PC-3 (cell line): ENCODE measurements at places on chromosomes 12 and 14. TPM values are rescaled to one million over a fixed set of nuclear protein-coding genes. Genes with fewer than 3 reads are reported as not detected.

Gene LBHD2
- not detected in 2 replicates for total RNA-seq

Gene STYK1
- 4.3 and 8.6 TPM in 2 replicates for total RNA-seq

Gene RNASE1
- 0.23 and 0.51 TPM in 2 replicates for total RNA-seq

Gene ZFYVE26
- 20.0 and 21.1 TPM in 2 replicates for total RNA-seq

Gene GLI1
- 3.0 TPM in 1 of 2 replicates, not detected in the other for total RNA-seq

Gene MYL6B
- total RNA-seq: 153 and 178 TPM in 2 replicates

Gene TMEM116
- total RNA-seq: 4.4 and 5.6 TPM in 2 replicates

Gene DPF3
- total RNA-seq: 16.6 and 30.5 TPM in 2 replicates

Gene BMP4
- total RNA-seq: 8.7 and 16.5 TPM in 2 replicates

Gene USP15
- total RNA-seq: 39.3 and 46.1 TPM in 2 replicates

Gene LALBA
- not detected in 2 replicates for total RNA-seq

Gene IL23A
- 17.5 and 18.2 TPM in 2 replicates for total RNA-seq

- DNase-seq: peak; percentile 30
Observed at GRCh38 chr12:32290411-32290810, 108.9 kb upstream of the FGD4 start.

DNA sequence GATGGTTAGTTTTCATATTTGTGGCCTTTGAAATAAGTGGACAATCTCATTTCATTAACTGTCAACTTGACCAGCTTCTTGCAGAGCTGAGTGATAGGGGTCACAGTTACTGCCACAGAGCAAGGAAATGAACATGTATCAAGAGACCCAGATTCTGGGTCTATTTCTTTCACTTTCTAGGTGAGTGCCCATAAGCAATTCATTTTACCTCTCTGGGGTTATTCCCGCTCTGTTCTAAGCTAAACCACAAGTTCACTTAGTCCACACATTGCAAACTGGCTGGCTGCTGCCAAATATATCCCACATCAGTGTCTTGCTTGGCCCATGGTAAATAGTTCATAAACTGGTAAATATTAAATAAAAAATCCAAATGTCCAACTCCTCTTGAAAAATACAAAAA is 29.9 kb downstream of the GPHB5 start:
- no peak for DNase-seq

- no peak for DNase-seq
Observed at GRCh38 chr12:54561164-54561563, 11.8 kb downstream of the PDE1B start.

DNA sequence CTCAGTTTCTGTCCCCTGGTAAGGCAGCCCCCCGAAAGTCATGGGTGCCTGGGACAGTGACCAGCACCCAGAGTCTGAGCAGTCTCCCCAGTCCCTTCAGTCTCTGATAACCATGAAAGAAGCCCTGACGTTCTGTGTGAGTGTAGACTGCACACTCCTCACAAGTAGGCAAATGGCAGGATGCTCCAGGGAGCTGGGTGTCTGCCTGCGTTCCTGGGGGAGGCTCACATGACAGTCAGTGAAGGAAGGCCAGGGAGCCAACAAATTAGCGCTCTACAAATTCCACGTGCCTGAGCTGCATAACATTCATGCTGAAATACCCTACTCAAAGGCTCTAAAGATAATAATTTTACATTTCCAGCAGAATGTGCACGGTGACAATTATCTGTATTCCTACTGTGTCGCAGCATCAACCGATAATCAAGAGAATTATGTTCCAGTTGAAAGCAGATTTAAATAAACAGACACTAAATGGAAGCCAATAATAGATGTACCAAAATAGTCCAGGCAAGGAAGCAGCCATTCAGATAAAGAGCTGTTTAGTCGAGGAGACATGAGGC is 56.3 kb downstream of the ASCL1 start:
- DNase-seq: no peak

GRCh38 chr12:65565601-65566560 is 258.4 kb upstream of the HMGA2 start:
- DNase-seq: peak; percentile 73

DNA sequence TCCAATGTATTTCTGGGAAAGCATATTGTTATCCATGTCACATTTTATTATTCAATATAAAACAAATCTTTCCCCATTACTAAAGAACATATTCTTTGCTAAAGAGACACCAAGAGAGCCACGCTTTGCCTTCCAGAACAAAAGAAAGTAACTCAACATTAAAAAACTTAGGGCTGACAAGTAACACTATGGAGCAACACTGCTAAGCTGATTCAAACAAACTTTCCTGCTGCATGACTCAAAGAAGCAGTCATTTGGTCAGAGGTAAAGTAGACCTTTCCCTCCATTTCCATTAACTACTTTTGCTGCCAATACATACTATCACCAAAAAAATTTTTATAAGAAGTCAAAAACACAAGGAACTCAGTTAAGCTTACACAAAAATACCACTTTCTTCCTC is 83.0 kb downstream of the DENND5B start:
- DNase-seq: peak; percentile 57

DNA sequence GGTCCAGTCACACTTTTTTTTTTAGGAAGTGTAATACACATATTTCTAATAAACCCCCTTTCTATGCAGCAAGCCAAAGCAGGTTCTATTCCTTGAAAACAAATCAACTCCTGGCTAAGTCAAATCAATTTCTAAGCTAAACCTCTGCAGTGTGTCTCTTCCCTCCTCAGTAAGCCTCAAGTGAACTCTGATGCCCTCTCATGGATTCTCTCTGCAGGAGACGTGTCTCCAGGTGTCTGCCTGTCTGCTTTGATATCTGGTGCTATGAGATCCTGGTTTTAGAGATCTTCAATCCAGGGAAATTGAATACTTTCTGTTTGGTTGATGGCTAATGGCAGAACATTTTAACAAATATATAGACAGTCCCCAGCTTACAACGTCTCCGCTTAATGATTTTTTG is 791.7 kb downstream of the AACS start:
- DNase-seq: no peak

GRCh38 chr14:55356913-55357312 is 54.7 kb downstream of the ATG14 start:
- peak; percentile 98 for DNase-seq

GRCh38 chr14:75689012-75689411 is 28.0 kb downstream of the TTLL5 start:
- DNase-seq: no peak

DNA sequence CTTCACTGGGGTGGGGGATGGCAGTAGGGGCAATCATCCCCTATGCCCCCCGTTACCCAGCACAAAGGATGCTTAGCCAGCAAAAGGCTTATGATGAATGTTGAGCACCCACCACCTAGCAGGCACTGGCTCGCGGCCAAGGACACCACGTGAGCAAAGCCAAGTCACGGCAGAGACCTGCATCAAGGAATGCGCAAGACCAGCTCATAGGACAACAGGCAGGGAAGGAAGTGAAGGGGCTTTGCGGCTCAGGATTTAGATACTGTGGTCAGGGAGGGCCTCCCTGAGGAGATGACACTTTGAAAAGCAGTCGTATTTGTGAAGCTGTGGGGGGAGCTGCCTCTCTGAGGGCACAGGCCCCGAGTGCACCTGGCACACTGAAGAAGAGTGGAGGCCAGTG is 32.8 kb downstream of the SH2B3 start:
- peak; percentile 23 for DNase-seq

- no peak for DNase-seq
Observed at GRCh38 chr12:95548056-95548538, 3.2 kb downstream of the USP44 start.

DNA sequence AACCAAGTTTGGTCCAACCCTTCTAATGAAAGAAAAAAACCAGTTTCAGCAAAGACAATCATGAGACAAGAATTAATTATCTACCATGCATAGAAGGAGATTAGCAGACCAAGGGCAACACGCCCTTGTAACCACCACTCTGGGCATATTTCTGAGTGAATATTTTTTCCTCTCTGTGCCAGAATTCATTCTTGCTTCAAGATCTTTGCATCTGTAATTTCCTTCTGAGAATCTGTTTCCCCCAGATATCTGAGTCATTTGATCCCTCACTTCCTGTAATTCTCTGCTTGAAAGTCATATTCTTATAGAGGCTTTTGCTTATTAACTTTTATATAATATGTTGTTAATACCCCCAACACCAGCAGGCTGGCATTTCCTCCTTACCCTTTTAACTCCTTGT is 243.7 kb downstream of the SLC16A7 start:
- DNase-seq: peak; percentile 25

GRCh38 chr12:102960766-102961465 is 3.4 kb downstream of the ASCL1 start:
- no peak for DNase-seq

DNA sequence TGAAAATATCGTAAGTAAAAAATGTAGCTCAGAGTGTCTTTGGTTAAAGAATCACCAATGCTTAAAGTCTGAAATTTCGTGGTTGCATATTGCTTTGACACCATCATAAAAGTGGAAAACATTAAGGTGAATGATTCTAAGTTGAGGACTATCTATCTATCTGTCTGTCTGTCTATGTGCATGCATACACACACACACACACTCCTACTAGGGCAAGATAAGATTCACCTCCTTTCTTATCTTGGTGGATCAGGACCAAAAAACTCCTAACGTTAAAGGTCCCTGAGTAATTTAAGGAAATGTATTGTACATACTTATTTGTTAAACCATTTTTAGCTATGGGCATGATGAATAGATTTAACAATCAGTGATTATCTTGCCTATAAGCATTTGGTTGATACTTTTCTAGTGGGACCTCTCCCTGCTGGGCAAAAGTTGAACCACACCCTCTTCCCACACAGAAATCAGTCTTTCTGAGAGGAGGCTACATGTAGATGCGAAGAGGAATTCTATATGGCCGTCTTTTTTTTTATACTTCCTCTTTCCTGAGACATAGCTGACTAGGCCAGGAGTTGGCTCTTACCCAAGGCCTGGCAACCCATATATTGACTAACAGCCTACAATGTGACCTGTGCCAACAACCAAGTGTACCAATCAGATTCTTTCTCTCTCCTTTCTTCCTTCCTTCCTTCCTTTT is 19.3 kb upstream of the LLPH start:
- DNase-seq: peak; percentile 15

GRCh38 chr14:60357551-60358149 is 108.6 kb downstream of the PPM1A start:
- DNase-seq: no peak

DNA sequence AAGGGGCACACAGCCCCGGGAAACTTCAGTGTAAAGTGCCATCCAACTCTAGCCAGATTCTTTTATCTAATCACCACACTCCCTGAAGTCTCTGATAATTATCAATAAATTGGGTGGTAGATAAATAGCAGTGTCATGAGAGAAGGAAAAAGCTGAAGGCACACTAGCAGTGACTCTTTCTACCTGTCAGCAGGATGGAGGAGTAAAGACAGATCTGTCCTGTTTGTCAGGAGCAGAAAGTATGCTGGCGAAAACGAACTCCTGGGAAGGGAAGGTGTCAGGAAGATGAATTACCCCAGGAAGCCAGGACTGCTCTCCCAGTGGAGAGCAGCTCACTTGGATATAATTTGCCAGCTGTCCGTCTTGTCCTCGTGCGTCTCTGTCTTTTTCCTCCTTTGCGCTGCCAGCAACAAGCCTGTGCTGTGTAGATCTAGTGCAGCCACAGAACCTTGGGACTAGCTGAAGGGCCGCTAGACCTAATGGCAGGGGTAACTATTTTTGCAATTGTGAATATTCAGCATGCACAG is 981.9 kb downstream of the DIO2 start:
- no peak for DNase-seq
